ENCODE measurements at places on chromosomes 7 and 10.

GRCh38 chr7:75806560-75807307, 6.9 kb downstream of the CCL24 start:
- no peak for DNase-seq

GRCh38 chr7:50342616-50343114, 38.1 kb downstream of the IKZF1 start:
- no peak for DNase-seq

DNA sequence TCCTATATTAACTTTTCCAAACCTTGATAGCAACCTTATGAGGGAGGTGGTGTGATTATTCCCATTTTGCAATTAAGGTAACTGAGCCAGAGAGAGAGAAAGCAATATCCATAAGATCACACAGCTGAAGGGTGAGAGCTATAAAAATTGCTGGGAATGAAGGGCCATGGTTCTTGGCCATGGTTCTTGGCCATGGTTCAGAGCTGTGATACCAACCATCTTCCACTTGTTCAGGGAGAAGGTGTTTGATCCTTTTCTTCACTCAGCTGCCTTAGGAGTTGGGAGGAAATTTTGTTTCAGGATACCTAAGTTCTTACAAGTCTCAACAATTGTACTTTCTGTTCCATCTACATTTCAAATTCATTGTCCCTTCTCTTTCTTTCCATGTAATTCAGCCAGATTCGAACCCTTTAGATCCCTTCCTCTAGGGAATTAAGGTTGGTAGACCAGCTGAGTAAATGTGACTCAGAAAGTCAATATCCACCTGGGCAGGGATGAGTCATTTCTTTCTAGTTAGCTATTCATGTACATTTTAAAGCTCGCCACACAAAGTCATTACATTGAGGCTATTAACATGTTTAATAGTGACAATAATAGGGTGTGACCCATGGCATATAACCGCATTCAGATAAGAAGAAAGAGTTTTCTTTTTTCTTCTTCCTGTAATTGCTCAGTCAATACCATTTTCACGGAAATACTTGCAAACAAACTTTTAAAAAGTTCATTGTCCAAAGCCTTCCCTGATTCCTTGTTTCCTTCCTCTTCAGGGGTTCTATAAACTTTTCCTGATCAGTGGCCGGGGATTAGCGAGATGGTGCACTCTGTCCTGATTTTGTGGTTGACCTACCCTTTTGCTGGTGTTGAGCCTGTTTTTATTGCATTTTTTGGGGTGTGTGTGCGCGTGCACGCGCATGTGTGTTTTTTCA, 143.4 kb downstream of the TCF7L2 start:
- DNase-seq, result no peak

DNA sequence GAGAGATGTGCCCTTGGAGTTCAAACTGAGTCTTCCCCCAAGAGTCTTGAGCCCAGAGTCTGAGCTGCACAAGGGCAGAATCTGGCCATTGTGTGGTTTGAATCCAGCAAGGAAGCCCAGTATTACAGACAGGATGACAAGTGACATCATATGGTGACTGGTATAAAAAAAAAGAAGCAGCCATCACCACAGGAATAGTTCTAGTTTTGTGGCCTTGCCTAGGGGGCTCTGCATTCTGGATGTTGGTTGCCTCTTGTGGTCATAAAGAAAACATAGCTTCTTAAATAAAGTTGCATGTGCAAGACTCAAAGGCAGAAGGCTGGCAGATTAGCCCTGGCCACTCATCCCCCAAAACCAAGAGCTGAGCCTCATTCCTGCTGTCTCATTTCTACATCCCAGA, 16.8 kb upstream of the LRRC72 start:
- no peak for DNase-seq

- no peak for DNase-seq
These were observed 35.5 kb upstream of the FOXL3 start for GRCh38 chr7:254337-255037.

DNA sequence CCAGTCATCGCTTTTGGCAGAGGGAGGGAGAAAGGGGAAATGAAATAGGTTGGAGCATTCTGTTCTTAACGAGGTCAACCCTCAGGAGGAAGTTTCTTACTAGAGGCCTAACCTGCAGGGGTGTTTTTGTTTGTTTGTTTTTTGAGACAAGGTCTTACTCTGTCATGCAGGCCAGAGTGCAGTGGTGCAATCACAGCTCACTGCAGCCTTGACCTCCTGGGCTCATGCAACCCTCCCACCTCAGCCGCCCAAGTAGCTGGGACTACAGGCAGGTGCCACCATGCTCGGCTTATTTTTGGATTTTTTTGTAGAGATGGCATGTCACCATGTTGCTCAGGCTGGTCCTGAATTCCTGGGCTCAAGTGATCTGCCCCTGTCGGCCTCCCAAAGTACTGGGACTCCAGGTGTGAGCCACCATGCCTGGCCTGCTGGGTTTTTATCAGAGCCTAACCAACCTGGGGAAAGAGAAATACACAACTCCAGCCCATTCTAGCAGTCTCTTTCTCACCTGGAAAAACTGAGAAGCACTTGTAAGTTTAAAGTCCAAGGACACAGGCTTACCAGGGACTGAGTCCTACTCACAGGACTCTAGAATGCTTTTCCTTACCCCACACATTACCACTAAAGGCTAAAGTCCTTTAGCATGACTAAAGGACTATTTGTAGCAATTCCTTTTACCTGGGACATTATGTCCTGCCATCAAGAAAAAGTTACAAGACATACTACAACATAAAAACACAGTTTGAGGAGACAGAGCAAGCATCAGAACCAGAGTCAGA, 101.0 kb upstream of the EGFR start:
- DNase-seq, result no peak

DNA sequence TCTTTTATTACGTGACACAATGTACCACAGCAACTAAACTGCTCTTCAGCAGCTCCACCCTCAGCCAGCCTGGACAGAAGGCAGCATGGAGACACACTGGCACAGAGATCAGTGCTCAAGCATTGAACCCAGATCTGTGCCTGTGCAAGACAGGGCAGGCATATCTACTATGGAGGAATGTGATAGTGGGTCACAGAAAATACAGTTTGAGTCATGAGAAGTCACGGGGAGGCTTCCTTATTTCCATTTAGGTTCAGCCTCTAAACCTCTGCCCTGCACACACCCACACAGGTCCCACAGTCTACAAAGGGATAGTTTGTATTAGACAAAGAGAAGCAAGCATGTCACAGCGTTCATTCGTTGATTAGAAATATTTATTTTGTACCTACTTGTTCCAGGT, 187.4 kb upstream of the AGR3 start:
- DNase-seq, result no peak

GRCh38 chr7:107968449-107968848, 34.5 kb downstream of the LAMB1 start:
- no peak for DNase-seq

DNA sequence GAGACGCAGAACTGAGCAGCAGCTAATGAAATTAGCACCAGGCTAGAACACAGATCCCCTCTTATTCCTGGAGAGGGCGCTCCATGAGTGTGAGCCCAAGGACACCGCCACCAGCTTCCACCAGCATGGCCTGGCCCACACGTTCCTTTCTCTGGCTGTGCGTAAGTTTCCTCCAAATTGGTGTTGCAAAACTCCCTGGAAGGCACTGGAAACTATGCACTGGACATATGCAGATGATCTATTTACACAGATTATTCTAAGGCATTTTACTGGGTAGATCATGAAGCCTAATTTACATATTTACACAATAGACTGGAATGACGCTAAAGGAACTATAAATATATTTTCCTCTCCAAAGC, 455.6 kb upstream of the FOXK1 start:
- no peak for DNase-seq

- no peak for DNase-seq
These were observed 66.8 kb downstream of the CCDC6 start for GRCh38 chr10:59839576-59839975.

GRCh38 chr10:126565441-126565840, 105.1 kb downstream of the C10orf90 start:
- DNase-seq, result no peak

DNA sequence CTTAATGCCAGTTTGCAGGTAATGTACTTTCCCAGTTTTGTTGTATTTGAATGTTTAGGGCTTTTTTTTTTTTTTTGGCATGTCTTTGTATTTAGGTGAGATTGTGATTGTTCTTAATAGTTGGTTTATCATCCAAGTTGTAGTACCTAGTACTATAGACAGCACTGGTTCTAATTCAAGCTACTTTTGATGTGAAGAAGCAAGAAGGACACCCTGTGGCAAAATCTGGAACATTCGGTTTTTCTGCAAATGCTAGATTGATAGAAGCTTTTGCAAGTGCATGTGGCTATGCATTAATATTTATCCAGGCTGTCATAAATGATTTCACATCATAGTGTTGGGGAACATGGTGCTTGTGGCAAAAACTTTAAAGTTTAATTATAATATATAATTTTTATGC, 248.9 kb downstream of the FOXP2 start:
- DNase-seq, result no peak

DNA sequence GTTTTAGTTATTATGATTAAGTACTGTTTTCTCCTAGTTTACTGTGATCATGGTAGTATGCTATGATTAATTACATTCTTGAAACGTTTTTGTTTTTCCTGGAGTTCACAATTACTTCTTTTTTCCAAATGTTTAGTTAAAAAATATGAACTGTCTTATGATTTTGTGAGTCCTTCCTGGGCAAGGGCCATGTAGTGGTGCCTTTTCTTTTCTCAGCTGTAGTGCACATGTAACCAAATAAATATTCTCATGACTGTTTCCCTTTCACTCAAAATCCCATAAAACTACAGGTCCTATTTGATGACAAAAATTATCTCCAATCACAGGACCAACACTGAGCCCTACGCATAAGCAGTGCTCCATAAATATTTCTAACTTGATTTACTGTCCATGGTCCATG, 118.9 kb upstream of the EGR2 start:
- no peak for DNase-seq

GRCh38 chr7:12107841-12108254, 103.2 kb upstream of the TMEM106B start:
- DNase-seq, result no peak

DNA sequence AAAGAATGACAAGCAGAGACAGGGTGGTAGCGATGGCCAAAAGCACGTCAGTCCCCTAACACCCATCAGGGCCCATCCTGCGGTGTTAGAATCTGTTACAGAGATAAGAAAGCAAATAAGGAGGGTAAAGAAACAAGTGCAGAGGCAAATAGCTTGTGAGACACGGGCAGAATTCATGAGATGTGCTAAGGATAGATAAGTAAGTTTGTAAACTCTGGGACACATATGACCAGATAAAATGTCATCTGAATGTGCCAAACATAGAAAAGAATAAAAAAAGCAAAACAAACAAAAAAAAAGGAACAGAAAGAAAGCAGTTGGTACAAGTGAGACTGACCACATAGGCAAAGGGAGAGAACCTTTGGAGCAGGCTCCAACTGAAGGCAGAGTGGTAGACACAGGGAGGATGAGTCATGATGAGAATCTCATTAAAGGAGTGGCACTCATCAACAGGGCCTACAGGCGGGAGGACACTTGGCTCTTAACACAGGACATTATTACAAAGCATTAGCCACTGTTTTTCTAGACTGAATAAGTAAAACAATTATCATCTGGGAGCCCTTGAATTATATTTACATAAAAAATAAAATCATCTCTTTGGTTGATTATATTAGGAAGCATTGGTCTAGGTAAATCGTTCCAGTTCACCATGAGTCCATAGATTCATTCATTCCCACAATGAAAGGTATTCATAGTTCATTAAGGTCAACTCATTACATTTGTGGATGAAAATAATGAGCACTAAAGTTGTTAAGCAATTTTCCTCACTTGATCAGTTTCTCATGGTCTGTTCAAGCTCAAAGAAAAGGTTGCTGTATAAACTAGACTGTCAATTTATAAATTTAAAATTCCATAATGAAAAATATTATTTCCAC, 21.5 kb upstream of the EPHB6 start:
- no peak for DNase-seq

- DNase-seq, result no peak
These were observed 388.4 kb upstream of the FZD8 start for GRCh38 chr10:36030516-36030915.

Data from activated T-cell treated with anti-CD3 and anti-CD28 coated beads for 1 hour (primary cell).